Kidney (tissue), 22 donors: ENCODE measurements at places on chromosomes 4 and X. TPM values are rescaled to one million over a fixed set of nuclear protein-coding genes. Genes with fewer than 3 reads are reported as not detected.

The PGRMC2 gene
- total RNA-seq = 65.7 TPM

DNA sequence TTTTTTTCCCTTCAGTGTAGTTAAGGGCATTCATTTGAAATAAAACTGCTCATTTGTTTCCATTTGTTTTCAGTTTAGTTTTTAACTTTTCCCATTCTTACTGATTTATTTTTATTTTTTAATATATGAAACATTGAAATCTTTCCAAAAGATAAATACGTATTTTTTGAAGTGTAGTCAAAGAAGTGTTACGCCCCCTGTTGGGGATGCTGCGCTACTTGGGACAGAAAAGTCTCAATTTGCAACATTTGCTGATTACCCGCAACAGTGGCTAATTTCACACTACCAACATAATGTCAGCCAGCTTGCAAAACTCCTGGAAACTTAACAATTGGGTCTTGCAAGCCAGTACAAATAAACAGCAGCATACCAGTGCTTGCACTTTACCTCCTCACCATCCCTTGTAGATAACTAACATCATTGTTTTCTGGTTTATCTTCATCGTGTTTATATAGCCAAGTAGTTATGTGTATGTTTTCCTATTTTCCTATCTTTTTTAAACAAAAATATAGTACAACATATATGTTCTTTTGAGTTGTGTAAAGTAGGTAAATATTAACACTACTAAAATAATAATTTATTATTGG lies 158.6 kb downstream of the STPG2 start:
- DNase-seq = no peak

DNA sequence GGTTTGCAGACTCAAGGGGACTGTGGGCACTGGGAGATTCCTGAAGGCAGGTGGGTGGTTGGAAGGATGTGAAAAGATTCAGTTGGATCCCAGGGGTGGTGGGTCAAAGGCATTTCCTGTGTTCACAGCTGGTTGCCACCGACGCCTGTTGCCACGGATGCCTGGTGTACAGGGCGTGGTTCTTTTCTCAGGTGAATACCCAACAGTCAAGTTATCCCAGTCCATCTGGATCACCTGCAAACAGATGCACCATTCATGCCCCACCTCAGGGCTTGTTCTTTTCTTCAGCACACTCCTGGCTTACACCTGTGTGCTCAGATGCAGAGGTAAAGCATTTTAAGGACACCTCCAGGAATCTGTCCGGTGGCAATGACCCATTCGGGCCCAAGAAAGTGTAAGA lies 55.8 kb upstream of the SHOX start:
- DNase-seq = no peak

GRCh38 chrX:148284056-148284455 lies 216.4 kb upstream of the AFF2 start:
- no peak for DNase-seq

- DNase-seq = peak; percentile 42
These were observed 24.2 kb upstream of the ARHGEF9 start for GRCh38 chrX:63809173-63809572.

DNA sequence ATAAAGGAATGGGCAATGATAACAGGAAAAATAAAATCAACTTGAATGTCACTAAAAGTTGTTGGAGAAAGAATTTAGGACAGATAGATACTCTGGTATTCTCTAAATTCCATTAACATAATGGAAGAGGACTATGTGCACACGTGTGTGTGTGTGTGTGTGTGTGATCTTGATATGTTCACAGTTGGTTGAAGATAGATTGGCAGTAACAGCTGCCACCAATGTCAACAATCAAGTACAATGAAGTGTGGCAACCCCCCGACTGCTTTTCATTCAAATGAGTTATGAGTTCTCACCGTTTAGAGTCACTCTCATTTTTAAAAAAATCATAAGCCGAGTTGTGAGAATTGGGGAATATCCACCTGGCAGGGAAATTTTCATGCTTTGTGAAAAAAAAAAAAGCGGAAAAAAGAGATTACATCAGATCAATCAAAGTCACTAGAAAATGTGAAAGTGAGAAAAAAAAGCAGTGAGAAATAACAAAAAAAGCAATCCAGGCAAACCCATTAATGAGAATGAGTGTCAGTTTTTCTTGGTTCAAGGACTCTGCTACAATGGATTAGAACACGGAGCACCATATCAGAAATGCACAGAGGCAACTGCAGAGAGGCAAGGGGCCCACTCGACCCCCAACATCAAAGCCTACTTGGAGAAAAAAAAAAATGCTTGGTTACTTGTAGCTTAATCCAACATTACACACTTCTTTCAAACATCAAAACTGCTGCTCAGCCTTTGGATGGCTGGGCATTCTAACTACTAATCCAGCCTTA lies 414.9 kb upstream of the PITX2 start:
- peak; percentile 9 for DNase-seq

DNA sequence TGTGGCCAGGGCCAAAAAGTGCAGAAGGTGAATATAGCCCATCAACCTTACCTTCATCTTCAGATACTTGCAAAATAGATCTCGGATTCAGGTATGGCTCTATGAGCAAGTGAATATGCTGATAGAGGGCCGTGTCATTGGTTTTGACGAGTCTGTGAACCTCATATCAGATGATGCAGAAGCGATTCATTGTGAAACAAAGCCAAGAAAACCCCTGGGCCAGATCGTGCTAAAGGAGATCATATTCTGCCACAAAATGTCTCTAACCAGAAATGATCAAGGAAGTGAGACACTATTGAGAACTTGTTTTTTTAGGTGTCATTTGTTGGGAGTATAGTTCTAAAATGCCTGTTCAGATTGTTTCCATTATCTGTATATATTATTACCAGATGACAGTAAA lies 48.3 kb downstream of the PDK3 start:
- no peak for DNase-seq

The CFI gene
- 248 TPM for total RNA-seq

The F8A3 gene
- total RNA-seq = 8.2 TPM

DNA sequence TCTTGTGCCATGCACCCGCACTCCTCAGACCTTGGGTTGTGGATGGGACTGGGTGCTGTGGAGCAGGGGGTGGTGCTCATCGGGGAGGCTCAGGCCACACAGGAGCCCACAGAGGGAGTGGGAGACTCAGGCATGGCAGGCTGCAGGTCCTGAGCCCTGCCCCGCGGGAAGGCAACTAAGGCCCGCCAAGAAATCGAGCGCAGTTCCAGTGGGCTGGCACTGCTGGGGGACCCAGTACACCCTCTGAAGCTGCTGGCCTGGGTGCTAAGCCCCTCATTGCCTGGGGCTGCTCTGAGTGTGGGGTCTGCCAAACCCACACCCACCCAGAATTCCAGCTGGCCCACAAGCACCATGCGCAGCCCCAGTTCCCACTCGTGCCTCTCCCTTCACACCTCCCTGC lies 450.5 kb upstream of the FGF16 start:
- DNase-seq = no peak

The TAF1 gene
- total RNA-seq = 45.0 TPM

GRCh38 chr4:169975131-169975837 lies 50.9 kb downstream of the MFAP3L start:
- no peak for DNase-seq

The CXCL10 gene
- 1.4 TPM for total RNA-seq

The MAGEC1 gene
- not detected for total RNA-seq

The SPIN2A gene
- 0.63 TPM for total RNA-seq

DNA sequence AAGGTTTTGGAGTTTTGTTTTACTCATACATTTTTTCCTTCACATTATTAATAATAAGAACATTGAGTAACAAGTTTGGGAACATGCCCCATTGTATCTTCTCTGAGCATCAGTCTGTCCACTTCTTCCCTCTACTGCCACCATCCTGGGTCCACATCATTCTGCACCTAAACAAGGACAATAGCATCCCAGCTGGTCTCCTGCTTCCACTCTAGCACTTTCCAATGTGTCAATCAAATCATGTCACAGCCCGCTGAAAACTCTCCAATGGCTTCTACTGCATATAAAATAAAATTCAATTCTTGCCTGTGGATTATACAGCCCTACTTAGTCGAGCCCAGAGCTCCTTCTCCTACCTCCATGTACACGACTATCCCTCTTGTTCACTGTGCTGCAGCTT lies 66.8 kb upstream of the RBPJ start:
- DNase-seq = no peak

GRCh38 chr4:8908206-8908893 lies 36.7 kb upstream of the HMX1 start:
- DNase-seq = no peak
